ENCODE measurements at places on chromosomes 4 and X.

DNA sequence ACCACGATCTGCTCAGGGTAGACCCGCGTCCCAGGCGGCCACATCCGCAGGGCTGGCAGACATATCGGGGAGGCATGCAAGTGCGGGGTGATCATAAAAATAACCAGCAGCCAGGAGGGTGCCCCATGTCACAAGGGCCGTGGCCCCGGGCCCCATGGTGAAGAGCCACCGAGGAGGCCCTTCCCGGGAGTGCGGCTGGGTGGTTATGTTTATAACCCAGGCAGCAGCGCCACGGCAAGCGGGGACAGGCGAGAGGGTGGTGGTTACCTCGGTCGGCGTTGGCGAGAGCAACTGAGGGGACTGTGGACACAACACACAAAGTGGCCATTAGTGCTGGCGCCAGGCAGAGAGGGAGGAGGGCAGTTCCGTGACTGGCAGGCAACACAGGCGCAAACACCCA, 92.7 kb upstream of the AFAP1 start:
- no peak for DNase-seq

DNA sequence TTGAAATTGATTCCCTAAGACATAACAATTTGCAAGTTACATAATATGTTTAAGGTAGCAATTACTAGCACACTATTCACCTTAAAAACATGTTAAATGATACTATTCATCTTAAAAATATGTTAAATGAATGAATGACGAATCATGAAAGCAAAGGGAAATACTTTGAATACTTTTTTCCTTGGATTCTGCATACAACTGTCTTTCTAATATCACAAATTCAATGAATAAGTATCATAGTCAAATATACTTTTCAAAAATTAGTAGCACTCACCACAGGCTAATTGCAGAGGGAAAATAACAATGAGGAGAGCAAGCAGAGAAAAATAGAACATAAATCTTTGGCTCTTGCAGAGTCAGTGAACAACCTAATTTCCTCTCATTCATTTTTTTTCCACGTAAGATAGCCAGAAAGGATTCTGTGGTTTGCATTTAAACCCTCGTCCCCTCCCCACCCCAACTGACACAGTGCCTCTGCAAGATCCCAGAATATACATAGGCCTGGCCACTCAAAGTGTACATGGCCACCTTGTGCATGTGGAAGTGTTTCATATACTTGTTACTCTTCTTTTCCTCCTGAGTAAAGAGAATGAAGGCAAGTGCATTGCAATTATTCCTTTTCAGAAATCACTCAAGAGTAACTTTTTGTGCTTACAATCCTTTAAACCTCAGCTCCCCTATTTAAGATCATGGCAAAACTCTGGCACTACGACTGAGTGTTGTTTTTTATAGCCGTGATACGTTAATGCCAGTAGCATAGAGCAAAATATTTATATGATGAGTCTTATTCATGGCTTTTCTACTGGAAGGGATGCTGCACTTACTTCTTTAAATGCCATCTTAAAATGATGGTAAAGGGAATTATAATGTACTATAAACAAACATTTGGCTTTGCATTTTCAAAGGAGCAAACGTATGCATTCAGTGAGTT, 236.4 kb downstream of the PDGFC start:
- DNase-seq, result no peak

GRCh38 chr4:17385403-17385802, 126.5 kb downstream of the QDPR start:
- no peak for DNase-seq

GRCh38 chrX:16125520-16126149, 2.3 kb downstream of the GRPR start:
- no peak for DNase-seq

GRCh38 chr4:7971881-7972500, 32.3 kb upstream of the AFAP1 start:
- DNase-seq, result no peak

- no peak for DNase-seq
These were observed 12.4 kb downstream of the DDIT4L start for GRCh38 chr4:100177855-100178254.

GRCh38 chrX:6674734-6675133, 139.8 kb upstream of the VCX3A start:
- DNase-seq, result no peak

GRCh38 chrX:120759685-120760084, 116.0 kb downstream of the CT47B1 start:
- no peak for DNase-seq

GRCh38 chr4:165369522-165369921, 9.3 kb upstream of the CPE start:
- DNase-seq, result no peak

DNA sequence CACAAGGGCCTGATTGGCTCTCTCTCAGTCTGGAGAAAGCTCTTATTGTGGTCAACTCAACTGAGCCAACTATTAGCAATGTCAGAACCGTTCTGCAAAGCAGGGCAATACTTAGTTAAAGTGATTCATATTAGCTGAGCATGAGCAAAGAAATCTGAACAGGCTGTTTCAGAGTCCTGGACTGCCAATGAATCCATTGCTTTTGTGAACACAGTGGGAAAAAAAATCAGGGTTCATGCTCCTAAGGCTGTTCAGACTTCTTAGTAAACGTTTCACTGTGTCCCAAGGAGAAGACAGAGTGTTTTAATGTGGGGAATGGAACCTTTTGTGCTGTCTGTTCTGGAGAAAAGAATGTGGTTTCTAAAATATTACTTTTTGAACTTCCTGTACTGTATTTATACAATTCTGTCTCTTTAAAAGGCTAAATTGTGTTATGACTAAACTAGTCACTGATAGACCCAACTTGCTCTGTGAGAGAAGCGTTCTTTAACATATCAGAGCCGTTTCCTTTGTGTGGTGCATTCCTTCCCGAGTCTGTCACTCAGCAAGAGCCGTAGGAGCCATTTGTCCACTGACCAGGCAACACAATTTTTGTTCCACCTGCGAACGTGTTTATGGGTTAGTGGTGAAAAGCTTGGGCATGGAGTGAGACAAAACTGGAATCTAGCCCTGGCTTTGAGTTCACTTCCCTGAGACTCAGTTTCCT, 366.1 kb downstream of the FBXO8 start:
- DNase-seq, result no peak

- no peak for DNase-seq
These were observed 138.1 kb downstream of the KDM6A start for GRCh38 chrX:45011131-45011530.

DNA sequence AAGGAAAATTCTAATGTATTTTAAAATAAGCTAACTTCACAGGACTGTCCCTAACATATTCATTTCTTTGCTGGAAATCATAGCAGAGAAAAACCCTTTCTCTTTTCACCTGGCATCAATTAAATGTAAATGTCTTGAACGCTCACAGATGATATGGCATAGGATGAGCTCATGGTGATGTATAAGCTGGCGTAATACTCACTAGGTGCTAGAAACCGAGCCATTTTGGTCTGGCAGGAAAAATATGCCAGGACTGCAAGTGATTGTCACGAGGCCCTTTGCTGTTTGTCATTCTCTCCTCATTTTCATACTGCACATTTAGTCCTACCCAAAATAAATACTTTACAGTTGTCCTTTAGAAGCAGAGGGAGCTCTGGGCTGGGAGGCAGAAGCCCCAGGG, 222.7 kb upstream of the LNX1 start:
- no peak for DNase-seq

- DNase-seq, result no peak
These were observed 68.4 kb upstream of the RELL1 start for GRCh38 chr4:37754410-37755185.

- no peak for DNase-seq
These were observed 123.4 kb downstream of the CLCN5 start for GRCh38 chrX:50045823-50046222.

- DNase-seq, result no peak
These were observed 42.0 kb upstream of the GPR78 start for GRCh38 chr4:8538076-8538702.

DNA sequence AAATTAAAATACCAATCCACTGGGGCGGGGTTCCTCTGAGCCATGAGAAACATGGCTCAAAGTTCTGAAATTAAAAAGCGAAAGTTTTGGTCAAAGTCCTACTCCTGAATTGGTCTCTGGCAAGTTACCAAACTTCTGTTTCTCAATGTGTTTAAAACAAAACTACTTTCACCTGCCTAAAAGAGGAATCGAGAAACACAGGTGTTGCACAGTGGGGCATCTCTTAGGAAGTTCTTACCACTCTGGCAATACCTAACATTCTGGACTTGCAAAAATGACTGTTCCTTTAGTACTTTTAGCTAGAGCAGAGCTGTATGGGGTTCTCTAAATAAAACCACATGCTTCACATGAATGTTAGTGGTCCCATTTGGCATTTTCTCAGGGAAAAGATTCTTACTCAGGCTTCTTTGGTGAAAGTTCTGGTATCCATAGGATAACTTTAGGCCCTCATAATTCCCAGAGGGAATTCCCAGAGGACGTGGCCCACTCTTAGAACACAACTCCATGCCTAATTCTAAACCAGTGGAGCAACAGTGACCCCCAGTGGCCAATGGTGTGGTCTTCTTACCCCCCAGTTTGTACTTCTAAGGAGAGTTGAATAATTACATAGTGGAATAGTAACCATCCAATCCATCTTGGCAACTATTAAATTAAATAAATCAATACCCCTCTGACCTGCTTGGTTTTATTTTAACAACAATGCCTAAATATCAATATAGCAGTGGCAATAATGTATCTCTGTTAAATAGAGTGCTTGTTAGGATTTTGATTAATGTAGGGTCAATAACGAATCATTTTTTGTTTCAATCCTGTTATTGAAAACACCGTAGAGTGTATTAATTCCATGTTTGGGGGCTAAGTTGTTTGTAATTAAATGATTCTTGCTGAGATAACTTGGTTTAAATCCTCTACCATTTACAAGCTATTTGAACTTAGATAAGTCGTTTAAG, 21.9 kb downstream of the BMP3 start:
- DNase-seq, result peak; percentile 17

- no peak for DNase-seq
These were observed 72.6 kb downstream of the CHIC2 start for GRCh38 chr4:53991821-53992220.

GRCh38 chrX:24133312-24133711, 16.2 kb upstream of the ZFX start:
- DNase-seq, result no peak

DNA sequence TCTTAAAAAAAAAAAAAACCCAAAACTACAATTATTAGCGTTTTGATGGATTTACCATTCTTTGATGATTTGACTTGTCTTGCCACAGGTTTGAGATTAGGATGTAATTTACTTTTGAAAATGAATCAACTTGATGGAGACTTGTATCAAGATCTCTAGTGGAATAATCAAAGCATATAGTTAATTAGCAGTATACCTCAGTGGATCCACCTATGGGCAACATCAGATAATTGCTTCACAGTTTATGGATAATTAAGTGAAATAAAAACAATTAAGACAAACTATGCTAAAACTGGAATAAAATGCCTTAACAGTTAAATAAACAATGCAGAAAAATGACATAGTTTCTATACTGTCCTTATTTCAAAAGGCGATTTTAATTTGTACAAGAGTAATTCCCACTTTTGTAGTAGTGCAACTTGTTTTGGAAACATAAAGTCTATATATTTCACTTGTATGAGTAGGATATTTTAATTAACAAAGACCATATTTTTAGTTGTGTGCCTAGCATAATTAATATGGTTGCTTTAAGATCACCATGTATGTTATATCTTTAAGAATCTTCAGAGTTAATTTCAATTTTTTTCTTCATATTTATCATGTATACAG, 4.2 kb downstream of the CPEB2 start:
- DNase-seq, result no peak

GRCh38 chr4:168832763-168833575, 177.1 kb downstream of the CBR4 start:
- DNase-seq, result no peak

GRCh38 chr4:56701644-56702043, 20.5 kb upstream of the HOPX start:
- DNase-seq, result no peak

DNA sequence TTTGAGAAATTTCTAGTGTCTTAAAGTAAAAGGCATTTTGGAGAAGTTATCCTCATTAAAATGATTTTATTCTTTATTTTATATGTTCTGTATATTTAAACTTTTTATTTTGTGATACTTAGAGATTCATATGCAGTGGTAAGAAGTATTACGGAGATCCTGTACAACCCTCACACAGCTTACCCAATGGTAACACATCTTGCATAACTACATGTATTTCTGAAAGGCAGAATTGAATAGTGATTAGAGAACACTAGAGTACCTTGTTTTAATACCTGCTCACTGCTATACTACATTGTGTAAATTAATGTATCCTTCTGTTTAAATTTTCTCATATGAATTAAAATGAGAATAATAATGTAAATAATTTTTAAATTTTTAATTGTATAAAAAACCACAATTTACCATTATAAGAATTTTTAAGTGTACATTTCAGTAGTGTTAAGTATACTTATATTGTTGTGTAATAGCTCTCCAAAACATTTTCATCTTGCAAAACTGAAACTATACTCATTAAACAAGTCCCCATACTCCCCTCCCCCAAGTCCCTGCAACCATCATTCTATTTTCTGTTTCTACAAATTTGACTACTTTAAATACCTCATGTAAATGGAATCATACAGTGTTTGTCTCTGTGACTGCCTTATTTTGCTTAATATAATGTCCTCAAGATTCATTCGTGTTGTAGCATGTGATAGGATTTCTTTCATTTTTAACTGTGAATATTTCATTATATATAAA, 45.4 kb downstream of the INTS12 start:
- no peak for DNase-seq

DNA sequence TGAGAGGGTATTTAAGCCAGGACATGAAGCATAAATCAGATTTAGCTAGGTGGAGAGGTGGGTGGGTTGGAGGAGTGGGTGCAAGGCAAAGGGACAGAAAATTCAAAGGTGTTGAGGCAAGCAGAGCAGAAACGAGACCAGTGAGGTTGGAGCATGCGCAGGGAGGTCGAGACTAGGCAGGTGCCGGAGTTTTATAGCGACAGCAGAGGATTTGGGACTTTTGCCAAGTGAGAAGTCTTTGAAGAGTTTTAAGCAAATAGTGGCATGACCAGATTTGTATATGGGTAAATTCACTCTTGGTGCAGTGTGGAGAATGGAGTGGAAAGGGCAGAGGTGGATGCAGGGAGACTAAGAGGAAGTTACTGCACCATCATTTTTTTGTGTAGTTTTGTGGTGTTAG, 107.0 kb upstream of the TLR2 start:
- no peak for DNase-seq

DNA sequence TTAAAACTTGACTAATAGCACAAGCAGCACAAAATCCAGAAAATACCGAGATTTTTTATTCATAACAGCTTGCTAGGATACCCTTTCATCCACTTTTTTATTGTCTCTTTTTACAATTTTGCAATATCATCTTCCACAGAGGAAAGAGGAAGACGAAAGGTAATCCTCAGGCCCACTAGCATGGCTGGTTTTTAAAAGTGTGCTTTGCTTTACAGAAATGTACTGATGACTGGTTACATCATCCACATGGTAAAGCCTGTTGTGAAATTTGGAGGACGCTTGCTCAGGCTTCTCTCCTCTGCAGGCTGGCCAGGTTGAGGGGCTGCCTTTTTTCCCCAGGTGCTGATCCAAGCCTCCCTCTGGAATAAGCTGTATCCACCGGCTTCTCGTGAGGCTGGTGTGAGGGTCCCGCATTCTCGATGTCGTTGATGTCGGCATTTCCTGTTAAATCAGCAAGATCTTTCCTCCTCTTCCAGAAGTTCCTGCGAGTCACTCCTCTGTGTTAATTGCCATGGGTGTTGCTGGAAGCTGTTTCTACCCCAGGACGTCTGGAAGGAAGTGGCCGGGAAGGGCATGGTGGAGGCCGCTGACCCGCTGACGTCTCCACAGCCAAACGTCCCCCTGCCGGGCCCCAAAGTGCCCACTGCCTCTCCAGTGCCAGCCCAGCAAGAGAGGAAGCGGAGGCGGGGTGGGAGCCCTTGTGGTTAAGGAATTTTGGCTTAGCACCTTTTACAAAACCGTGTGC, 5.8 kb upstream of the DGKQ start:
- DNase-seq, result no peak

- DNase-seq, result no peak
These were observed 77.6 kb downstream of the MXRA5 start for GRCh38 chrX:3268829-3269228.

Data from activated CD8-positive, alpha-beta memory T cell treated with anti-CD3 and anti-CD28 coated beads for 1 hour (primary cell).